Right ventricle myocardium superior (tissue), 1 donor: ENCODE measurements at places on chromosomes 1 and 21. TPM values are rescaled to one million over a fixed set of nuclear protein-coding genes. Genes with fewer than 3 reads are reported as not detected.

Gene DPT
- total RNA-seq: 25.1 TPM

DNA sequence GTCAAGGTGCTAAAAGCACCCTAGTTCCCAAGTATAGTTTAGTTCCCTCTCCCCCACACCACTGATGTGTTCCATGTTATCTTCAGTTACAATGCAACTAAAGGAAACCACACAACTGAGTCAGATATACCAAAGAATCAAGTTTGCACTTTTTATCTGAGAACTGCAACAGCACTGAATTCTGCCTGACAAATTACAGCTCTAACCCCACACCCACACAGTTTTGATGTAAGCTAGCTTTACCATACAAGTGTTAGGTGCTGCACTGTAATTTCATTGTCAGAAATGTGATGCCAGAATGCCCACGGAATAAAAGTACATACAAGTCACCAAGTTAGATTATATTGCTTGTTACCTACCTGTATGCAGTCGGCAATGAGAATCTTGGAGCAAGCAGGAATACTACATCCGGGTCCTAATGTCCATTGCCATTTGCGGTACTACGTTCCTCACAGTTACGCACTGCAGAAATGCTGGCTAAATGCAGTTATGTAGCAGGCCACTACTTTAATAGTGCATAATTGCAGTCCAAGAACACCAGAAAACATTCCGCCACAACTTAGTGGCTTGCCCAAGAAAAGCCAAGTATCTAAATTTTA lies 12.1 kb downstream of the SFPQ start:
- DNase-seq: no peak

Gene KIF14
- 0.19 TPM for total RNA-seq

- DNase-seq: no peak
Measured at GRCh38 chr1:178651742-178652141, 73.3 kb upstream of the RALGPS2 start.

DNA sequence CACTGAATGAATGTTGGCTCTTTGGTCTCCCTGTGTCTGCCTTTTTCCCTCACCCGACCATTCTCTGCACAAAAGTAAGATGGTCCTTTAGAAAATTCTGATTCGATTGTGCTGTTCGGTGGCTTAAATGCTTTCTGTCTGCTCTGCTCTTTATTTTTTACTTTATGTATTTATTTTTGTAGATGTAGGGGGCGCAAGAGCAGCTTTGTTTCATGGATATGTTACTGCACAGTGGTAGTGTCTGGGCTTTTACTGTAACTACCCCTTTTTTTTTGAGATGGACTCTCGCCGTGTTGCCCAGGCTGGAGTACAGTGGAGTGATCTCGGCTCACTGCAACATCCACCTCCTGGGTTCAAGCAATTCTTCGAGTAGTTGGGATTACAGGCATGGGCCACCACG lies 15.7 kb downstream of the NLRP3 start:
- no peak for DNase-seq

- no peak for DNase-seq
Measured at GRCh38 chr1:5921129-5921528, 71.1 kb downstream of the NPHP4 start.

DNA sequence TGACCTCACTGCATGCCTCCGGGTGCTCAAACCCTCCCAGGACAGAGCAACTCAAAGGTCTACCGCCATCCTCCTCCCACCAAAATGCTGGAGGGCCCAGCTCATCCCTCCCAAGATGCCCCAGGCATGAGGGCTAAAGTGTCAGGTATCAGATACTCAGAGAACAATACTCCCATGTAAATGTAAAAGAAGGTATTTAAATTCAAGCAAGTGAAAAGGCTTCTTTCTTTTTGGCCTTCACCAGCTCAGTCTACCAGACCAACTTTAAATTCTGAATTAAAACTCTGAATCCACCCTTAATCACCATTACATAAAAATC lies 3.0 kb downstream of the PARP1 start:
- DNase-seq: no peak

DNA sequence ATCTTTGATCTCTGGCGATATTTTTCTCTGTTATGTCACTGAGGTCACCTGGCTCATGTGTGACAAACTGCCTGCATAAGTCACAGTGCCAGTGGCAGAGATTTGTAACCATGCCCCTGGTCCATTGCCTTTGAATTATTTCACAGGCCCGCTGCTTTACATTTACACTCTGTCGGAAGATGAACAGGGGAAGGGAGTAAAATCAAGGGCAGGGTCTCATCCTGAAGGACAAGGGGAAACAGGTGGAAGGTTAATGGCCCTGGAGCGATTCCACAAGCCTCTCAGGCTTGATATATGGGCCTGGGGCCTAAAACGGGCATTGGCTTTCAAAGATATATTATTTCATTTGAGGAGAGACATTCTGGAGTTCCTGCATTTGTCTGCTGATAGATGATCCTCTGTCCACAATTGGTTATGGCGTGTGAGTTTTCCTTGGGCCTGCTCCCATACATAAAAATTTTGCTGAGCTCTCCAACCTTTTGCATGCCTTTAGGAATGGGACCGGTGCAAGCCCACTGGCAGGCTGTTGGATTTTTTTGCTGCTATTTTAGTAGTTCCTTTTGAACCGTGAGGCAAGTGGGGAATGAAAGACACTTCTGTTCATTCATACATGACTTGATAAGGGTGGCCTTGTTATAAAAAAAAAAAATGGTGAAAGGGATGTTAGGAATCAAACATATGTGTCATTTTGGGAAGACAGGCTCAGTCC lies 51.9 kb downstream of the NR5A2 start:
- DNase-seq: no peak

Gene CLCNKA
- 0.35 TPM for total RNA-seq

DNA sequence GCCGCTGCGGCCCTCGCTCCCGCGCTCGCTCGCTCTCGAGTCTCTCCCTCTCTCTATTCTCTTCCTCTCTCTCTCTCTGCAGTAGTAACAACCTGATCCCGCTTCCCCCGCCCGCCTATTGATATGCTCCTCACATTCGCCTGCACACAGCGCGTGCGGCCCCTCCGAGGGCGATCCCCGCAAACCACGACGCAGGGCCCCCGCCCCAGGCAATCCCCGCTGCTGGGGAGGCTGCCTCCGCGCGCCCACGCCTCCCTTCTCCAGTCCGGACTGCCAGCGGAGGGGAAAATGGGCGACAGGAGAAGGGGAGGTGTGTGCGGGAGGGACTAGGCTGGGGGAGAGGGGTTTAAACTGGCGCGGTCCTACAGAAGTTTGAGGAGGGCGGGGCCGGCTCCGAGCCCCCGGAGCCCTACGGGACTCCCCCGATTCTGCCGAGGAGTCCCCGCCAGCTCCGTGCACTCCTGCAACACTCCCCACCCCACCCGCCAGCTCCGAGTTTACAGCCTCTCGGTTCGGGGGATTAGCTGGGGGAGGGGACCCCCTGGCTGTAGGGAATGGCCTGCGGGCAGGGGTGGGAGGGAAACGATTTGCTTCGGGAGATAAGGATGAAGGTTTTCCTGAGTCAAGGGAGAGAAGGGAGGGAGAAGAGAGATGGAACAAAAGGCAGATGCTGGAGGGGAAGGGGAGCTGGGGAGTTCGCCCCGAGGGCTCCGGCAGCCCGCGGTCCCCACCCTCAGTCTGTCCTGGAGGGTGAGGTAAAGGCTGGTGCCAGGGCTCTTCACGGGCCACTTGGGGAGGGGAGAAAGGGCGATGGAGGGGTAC lies 66.6 kb downstream of the SYT2 start:
- DNase-seq: no peak
